ENCODE measurements at places on chromosomes 1 and 21.
A peak's percentile ranks its signal among the peaks of the same experiment; 100 is the strongest.

DNA sequence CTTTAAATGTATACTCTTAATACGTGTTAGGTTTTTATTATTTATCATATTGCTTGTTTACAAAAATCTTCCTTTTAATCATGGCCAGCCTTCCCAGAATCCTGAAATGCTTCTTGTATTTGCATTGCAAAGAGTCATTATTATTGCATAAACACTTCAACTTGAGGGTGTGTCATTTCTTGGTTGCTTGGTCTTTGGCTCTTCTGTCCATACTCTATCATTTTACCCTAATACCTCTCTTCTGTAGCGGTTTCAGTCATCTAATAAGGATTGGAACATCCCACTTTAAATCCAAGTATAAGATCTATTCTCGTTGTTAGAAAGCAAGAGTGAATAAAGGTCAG, 200.6 kb upstream of the CACYBP start:
- no peak for DNase-seq

GRCh38 chr1:55916907-55917306, 662.5 kb downstream of the PLPP3 start:
- no peak for DNase-seq

DNA sequence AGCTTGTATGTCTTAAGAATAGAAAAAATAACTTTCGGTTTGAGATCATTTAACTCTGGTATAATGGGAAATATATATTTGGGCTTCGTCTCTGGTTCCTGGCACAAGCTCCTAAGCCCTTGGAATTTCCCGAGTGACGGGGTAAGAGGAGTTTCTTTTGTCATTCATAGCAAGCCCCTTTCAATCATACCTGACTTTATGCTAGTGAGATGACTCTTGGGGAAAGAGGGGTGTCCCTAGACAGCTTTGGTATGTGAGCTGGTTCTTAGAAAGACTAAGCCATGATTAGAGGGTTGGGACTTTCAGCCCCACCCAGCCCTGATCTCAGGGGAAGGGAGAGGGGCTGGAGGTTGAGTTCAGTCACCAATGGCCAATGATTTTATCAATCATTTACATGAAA, 13.9 kb upstream of the MTARC1 start:
- DNase-seq = no peak

GRCh38 chr1:24966724-24967346, 36.8 kb upstream of the RUNX3 start:
- peak; percentile 63 for DNase-seq

DNA sequence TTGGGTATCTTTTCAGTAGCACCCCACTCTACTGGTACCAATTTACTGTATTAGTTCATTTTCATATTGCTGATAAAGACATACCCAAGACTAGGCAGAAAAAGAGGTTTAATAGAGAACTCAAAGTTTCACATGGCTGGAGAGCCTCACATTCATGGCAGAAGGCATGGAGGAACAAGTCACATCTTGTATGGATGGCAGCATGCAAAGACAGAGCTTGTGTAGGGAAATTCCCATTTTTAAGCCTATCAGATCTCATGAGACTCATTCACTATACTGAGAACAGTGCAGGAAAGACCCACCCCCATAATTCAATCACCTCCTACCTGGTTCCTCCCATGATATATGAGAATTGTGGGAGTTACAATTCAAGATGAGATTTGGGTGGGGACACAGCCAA, 878.6 kb upstream of the ADGRL4 start:
- no peak for DNase-seq

DNA sequence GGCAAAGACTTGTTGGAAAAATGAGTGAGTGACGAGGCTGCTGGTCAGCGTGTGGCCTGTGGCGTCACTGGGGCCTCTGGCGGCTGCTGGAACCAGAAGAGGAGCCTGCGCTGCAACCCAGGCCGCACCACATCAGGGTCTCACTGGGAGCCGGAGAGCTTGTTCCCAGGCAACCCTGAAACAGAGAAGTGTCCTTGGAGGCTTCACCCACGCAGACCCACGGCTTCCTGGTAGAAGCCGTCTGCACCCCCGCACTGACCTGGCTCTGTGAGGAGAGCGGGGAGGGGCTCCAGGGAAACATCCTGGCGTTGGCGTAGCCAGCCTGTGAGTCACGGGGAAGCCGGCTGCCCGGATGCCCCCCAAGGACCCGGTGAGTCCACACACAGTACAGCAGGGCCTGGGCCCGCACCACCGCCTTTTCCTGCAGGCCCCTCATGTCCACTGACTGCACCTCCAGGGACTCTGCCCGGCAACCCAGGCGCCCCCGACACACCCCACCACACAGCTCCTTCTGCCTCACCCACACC, 57.4 kb downstream of the COL6A1 start:
- DNase-seq = no peak

DNA sequence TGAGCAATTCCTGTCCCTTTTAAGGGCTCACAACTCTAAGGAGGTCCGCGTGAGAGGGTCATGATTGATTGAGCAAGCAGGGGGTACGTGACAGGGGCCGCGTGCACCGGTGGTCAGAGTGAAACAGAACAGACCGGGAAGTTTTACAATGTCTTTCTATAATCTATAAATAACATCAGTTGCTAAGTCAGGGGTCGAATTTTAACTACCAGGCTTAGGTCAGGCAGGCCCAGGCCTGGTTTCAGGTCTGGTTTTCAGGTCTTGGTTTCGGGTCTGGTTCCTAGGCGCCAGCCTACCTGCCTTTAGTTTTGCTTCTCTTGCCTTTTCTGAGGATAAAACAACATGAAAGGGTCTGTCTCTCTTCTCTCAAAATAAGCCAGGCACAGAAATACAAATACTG, 476.0 kb upstream of the CAMK1G start:
- DNase-seq = no peak

DNA sequence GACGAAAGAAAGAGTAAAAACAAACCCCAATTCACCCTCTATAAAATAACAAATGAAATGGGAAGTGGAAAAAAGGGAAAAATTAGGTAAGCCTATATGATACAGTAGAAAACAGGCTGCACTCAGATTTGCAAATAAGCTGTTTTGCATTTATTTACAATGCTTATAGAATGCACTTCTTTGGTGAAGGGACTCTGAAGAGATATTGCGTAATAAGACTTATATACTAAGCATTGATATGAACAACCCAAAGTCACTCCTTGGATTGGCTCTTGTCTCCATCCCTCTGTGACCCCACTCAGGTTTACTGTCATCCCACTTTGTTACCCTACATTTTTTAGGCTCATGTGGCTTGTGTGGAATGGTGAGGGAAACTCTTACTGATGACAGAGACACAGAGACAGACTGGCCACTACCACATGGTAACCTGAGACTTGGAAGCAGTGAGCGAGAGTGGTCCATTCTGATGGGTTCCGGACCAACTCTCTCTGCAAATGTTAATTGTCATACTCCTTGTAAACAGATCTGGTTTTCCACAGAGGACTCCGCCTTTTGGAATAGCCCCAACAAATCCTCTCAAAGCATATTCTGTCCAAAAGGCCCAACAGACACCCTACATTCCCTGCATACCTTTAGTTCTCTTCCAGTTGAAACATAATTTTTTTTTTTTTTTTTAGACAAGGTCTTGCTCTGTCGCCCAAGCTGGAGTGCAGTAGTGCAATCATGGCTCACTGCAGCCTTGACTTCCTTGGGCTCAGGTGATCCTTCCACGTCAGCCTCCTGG, 11.0 kb downstream of the GSTM5 start:
- DNase-seq = no peak

- no peak for DNase-seq
These were observed 153.5 kb downstream of the TGFBR3 start for GRCh38 chr1:91732291-91733107.

DNA sequence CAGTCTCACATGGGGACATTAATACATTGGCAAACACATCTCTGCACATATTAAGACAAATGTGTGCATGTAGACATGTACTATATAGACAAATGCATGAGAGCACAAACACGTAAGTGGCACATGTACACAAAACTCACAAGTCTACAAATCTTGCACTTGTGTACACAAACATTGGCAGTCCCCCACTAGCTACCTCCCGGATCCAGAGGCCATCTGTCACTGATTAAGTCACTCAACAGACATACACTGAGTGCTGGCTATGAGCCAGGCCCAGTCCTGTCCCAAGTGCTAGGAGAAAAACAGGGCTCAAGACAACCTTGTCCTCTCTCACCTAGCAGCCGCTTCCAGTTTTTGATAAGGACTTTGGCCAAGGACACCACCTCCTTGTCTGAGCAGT, 7.0 kb downstream of the TCEA3 start:
- no peak for DNase-seq

DNA sequence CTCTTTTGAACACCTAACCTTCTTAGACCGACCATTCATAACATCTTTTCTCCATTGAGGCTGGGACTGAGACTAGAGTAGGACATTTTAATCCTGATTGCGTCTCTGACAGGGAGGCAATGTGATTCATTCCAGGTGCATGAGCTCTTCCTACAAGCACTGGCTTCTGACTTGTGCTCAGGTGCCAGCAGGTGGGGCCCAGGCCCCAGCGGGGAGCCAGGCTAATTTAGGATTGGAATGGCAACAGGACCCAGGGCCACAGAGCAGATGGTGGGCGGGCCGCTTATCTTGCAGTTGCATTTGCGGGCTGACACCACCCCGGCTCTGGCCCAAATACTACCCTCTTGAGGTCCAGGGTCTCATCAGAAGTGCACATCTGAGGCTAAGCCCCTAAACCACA, 4.1 kb downstream of the GPA33 start:
- no peak for DNase-seq

- no peak for DNase-seq
These were observed 34.6 kb downstream of the CFAP57 start for GRCh38 chr1:43206600-43207228.

DNA sequence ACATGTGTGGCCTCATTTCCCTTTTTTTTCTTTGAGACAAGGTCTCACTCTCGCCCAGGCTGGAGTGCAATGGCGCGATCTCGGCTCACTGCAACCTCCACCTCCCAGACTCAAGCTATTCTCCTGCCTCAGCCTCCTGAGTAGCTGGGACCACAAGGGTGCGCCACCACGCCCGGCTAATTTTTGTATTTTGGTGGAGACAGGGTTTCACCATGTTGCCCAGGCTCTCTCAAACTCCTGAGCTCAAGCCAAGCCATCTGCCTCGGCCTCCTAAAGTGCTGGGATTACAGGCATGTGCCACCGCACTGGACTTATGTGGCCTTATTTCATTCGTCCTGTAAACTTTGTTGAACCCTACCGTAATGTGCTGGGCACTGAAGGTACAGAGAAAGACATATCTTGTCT, 569 bp upstream of the WARS2 start:
- DNase-seq = no peak

- no peak for DNase-seq
These were observed 34.2 kb downstream of the HIVEP3 start for GRCh38 chr1:41884256-41885230.

DNA sequence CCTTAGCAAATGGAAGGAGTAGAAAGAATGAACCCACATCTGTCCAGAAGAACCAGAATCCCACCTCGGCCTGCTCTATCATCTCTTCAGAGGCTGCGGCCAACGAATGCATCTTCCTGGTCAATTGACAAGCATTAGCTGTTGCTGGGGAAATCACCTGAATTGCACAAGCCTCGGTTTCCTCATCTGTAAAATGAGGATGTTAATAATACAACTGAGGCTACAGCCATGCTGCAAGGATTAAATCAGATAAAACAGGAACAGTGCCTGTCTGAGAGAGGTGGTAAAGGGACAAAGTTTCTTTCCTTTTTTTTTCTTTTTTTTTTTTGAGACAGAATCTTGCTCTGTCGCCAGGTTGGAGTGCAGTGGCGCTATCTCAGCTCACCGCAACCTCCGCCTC, 99.8 kb downstream of the KIF14 start:
- no peak for DNase-seq

GRCh38 chr1:216014086-216014485, 409.2 kb downstream of the USH2A start:
- DNase-seq = no peak

- DNase-seq = no peak
These were observed 103.3 kb downstream of the AKT3 start for GRCh38 chr1:243746751-243747150.

- DNase-seq = peak; percentile 16
These were observed 68.7 kb upstream of the LRIF1 start for GRCh38 chr1:111032295-111032897.

DNA sequence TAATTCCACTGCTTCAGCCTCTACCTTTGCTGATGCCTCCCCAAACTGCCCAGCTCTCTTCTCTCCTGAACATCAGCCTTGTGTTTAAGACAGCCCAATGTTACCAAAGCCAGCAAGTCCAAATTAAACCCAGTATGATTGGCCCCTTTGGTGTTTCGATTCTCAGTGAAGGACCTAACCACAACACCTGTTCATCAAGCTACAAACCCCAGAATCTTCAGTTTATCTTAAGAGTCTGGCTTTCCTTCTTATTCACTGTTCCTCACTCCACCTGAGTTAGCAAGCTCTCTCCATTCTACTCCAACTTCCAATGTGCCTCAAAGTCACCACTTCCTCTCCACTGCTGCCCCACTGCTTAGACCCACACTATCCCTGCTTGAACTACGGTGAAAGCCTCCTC, 25.5 kb upstream of the ITPKB start:
- DNase-seq = no peak
